ENCODE measurements at places on chromosomes 7 and 10.

GRCh38 chr10:5996696-5997095 lies 19.4 kb upstream of the IL15RA start:
- no peak for DNase-seq

GRCh38 chr10:3310016-3310784 lies 137.6 kb upstream of the PITRM1 start:
- no peak for DNase-seq

GRCh38 chr7:37206192-37206591 lies 242.5 kb downstream of the ELMO1 start:
- no peak for DNase-seq

DNA sequence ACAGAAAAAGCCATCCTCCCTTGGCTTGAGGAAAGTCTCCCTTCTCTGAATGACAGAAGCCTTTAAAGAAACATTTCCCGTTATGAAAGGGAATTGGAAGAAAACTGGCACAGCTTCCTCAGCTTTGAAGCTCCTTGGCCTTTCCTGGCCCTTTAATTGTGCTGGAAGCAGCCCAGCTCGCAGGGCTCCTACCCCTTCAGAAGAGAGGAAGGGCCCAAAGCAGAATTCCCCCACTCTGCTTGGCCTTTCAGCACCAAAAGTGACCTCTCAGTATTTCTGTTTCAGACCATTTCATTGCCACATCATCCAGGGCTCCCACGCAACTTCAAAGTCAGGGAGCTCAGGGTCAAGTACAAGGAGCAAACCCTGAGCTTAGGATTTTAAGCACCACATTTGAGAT lies 4.2 kb downstream of the AFAP1L2 start:
- DNase-seq = no peak

- no peak for DNase-seq
Measured at GRCh38 chr7:132956556-132956955, 125.3 kb downstream of the CHCHD3 start.

DNA sequence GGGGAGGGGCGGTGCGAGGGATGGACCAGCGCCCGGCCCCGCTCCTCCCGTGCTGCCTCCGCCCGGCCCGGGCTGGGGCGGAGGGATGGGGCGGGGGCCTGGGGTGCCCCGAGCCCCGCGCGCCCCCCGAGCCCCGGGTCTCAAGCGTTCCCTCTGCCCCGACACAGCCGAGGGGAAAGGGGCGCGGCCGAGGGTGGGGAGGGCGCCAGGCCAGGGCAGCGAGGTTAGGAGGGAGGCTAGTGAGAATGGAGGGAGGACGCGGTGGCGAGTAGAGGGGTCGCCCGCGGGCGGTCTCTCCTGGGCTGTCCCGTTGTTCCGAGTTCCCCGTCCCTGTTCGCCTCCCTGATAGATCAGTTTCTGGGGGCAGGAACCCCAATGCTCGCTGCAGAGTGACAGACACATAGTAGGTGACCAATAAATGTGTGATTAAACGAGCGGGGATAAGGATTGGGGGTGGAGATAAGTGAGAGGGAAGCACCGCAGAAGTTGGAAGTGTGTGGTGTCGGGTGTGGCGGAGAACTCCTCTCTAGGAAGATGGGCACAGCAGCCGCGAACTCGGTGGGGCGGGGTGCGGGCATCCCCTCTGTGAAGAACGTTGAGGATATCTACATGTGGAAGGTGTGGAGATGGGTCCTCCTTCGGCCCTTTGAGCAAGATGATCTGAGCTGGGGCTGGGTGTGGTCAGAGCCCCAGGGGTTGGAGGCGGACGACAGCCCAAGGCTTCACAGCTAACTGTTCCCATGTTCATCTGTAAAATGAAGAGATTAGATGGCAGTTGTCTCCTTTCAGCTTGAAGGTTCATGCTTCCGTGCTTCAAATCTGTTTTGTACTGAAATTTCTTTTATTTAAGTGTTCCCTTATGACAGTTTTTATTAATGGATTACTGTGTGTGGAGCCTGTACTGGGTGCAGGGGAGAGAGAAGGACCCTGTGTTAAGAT lies 580 bp downstream of the ZNF775 start:
- DNase-seq = no peak
